ENCODE measurements at places on chromosomes 1 and 21.

- no peak for DNase-seq
Measured at GRCh38 chr1:155339515-155340097, 18.9 kb downstream of the RUSC1 start.

DNA sequence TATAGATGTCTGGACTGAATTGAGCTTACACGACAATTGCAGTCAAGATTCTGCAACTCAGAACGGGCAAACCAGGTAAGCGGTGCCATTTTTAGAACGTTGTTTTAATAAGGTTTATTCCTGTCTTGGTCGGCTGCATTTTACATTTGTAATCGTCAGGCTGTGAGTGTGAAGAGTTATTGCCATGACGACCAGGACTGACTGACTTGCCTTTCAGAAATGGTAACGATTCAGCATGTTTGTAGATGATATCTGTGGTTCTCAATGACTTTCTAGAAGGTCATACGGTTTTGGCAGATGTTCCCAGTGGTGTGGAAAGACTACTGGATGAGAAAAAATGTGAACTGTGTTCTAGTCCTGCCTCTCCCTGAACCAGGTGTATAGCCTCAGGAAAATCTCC lies 271.3 kb upstream of the B3GALT2 start:
- peak; percentile 2 for DNase-seq

DNA sequence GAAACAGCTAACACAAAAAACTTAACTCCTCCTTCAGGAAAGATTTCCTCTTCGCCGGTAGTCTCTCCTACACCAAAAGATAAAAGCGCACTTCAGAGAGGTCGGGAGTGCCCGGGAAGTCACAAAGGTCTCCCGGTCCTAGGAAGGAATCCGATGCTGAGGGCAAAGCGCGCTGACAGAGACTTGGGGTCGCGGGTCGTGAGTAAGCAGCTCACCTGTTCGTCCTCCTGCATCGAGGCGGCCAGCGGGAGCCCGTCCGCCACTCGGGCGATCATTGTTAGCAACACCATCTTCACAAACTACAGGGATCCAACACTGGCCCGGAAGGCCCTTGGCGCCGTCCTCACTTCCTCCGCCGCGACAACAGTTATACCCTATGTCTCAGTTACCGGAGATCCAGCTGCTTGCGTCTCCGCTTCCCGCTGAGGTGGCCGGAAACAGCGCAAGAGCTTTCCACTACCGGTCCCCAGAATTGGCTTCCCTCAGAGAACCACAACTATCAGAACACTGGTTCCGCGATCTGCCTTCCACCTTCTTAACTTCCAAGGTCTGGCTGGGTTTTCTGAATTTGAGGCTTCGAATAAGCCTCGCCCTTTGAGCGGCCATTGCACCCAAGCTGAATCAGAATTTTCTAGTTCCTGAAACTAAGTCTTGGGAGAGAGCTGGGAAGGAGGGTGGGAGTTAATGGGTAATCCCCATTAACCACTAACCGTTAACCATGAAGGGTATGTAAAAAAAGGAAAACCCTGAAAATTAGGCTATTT lies at the start of gene SEC22B:
Gene SEC22B (minus strand): TSS at position 429 of the 764 bp plus-strand sequence. CDS start 139 bp downstream, at position 290.
- DNase-seq: peak; percentile 49

- no peak for DNase-seq
Measured at GRCh38 chr1:159584536-159584935, 3.1 kb upstream of the APCS start.

DNA sequence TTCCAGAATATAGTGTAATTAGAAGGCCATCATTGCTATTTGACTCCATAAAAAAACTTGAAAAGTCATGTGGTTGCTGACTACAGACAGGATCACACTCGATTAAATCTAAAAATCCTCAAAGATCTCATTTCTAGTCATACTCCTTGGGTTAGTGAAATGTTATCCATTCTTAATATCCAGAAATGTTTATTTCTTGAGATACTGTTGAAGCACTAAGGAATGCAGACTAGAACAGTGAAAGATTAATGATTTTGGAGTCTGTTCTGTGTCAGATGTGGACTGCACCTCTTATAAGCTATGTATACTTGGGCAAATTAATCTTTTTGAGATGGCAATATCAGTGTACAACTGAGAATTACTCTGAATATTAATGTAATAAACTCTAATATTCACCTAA lies 65.1 kb downstream of the ADSS2 start:
- DNase-seq: no peak

- DNase-seq: no peak
Measured at GRCh38 chr1:111888740-111889376, 100.6 kb downstream of the KCND3 start.

- no peak for DNase-seq
Measured at GRCh38 chr1:74050386-74050785, 147.6 kb downstream of the LRRIQ3 start.

DNA sequence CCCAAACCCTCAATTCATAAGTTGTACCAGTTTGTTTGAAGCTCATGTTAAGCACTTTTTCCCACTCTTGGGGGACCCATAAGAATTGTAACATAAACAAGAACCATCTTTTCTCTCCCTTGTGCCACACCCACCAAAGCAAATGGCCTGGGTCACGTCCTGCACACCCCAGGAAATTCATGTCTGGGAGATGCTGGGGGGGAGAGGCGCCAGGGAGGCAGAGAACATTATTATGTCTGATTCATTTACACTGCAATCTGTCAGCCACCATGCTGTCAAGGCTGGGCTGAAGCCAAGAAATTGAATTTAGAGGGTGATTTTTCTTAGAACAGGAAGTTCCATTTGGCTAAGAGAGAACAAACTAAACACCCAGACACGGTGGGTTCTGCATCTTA lies 37.2 kb upstream of the IPO9 start:
- no peak for DNase-seq

- no peak for DNase-seq
Measured at GRCh38 chr1:160996178-160996577, 24.8 kb downstream of the F11R start.

DNA sequence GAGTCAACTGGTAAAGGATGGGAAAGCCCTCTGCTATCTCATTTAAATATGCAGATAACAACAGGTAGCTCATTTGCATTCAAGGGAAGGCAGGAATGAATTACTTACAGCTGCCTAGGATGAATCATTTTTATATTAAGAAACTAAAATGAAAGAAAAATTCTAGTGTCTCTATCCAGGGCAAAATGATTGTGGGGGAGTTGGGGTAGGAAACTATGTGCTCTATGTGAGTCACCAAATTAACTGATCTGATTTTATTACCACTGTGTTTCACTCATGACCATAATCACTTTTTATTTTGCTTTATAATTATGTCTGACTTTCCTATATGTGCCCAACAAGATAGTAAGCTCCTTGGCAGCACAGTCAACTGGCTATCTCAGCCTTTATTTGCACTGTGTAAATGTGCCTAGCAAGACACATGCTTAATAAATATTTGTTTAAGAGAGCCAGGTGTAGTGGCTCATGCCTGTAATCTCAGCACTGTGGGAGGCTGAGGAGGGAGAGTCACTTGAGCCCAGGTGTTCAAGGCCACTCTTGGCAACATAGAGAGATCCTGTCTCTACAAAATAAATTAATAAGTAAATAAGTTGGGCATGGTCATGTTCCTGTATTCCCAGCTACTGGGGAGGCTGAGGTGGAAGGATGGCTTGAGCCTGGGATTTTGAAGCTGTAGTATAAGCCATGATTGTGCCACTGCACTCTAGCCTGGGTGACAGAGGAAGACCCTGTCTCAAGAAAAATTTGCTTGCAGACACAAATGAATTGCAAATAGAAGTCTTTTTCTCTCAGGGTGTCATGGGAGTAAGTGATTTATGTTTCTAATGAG lies 84.1 kb downstream of the SPAG17 start:
- DNase-seq: no peak
